ENCODE measurements at places on chromosomes 4 and X. TPM values are rescaled to one million over a fixed set of nuclear protein-coding genes. Genes with fewer than 3 reads are reported as not detected.

Gene ADH1C
- total RNA-seq = not detected

Gene MAGEC2
- total RNA-seq = not detected

Gene ERCC6L
- total RNA-seq = 1.0 TPM

Gene AFAP1
- total RNA-seq = 29.4 TPM

Gene TBC1D9
- 17.4 TPM for total RNA-seq

Gene MAGEB5
- not detected for total RNA-seq

Gene BEX5
- total RNA-seq = not detected
